Stimulated activated CD4-positive, alpha-beta T cell treated with anti-CD3 and anti-CD28 coated beads, Interleukin-12 subunit alpha, Interleukin-12 subunit beta, amount 100 ng/mL, for 24 hours (primary cell): ENCODE measurements at places on chromosomes 1 and 21.

DNA sequence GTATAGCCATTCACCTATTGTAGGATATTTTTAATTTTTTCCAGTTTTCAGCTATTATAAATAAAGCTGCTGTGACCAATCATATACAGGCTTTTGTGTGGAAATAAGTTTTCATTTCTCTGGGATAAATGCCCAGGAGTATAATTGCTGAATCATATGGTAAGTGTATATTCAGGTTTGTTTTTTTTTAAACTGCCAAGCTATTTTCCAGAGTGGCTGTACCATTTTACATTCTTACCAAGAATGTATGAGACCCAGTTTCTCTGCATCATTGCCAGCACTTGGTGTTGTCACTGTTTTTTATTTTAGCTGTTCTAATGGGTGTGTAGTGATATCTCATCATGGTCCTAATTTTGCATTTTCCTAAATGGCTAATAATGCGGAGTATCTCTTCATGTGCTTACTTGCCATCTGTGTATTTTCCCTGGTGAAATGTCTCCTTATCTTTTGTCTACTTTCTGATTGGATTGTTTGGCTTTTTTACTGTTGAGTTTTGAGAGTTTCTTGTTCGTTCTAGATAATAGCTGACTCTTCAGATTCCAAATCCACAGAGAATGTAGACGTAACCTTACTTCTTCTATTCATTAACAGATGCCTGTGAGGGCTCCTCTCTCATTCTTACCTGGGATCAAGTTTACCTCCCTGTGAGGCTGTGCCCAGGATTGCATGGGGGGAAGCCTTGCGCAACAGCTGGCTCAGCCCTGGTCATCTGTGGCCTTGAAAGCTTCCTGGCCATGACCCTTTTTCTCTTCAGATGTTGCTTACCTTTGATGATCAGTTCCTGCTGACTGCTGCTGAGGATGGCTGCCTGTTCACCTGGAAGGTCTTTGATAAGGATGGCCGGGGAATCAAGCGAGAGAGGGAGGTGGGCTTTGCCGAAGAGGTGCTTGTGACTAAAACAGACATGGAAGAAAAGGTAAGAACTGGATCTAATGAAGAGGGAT is 42.6 kb downstream of the CFAP57 start:
- DNase-seq: no peak

GRCh38 chr1:75725266-75725665 is 757 bp downstream of the ACADM start:
- no peak for DNase-seq

DNA sequence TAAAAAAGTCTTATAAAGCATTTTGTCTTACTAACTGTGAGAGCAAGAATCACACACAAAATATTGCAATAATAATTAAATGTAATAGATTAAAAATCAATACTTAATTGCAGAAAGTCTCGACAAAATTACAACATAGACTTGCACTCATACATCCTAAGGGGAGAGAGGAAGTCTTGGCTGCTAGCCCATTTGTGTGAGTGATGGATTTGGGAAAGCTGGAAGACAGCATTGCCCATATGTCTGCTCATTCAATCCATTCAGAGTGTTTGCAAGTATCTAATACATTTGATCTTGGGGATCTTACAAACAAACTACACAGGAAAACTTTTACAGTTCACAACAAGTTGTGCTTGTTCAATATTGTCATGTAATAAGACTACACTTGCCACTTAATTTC is 140.5 kb downstream of the COL11A1 start:
- no peak for DNase-seq

- peak; percentile 18 for DNase-seq
Measured at GRCh38 chr1:158117854-158118704, 62.6 kb upstream of the CD1D start.

DNA sequence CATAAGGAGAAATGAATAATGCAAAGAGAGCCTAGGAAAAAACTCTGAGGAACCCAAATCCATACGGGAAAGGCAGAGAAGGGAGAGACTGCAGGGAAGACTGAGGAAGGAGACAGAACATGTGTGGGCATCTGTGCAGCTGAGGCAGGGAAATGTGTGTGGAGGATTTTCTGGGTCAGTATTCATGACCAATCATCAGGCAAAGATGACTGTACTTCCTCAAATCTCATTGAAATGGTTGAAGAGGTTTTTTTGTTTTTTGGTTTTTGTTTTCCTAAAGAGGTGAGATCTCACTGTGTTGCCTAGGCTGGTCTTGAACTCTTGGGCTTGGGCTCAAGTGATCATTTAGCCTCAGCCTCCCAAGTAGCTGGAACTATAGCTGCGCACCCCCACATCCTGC is 15.7 kb downstream of the DIP2A start:
- DNase-seq: no peak

DNA sequence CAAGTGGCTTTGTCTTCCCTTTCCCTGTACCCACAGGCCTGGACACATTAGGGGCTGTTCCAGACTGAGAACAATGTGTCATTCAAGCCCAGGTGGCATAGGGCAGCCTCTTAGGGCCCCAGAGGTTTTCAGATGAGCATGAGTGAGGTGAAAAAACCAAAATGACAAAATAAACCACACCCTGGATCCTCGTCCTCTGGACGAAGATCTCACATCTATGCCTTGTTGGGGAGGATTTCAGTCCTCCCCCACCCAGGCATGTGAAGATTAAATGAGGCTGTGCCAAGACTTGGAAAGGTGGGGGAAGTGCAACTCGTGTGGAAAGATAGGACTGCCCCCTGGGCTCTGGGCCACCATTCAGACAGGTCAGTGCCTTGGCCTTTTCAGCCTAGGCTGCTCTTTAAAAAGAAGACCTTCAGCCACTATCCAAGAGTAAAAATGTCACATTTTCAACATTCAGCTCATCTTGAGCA is 32.8 kb upstream of the IL19 start:
- no peak for DNase-seq

DNA sequence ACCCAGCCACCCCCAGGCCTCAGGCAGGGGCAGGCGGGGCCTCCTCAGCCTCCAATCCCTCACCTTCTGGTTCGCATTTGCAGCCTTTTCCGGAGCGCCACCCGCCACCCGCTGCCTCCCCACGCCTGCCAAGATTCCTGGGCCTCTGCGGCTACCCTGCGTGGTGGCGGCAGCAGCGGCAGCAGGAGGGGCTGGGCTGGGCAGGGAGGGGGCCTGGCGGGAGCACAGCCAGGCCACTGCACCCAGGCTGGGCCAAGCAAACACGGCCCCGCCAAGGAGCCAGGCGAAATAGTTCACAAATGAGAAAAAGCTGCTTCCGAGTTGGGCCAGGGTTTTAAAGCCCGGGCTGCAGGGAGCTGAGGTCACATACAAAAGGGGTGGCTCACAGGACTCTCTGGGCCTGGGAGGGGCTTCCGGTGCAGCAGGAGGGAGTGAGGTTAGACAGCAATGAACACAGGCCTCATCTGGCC is 9.8 kb downstream of the COL8A2 start:
- DNase-seq: no peak

- no peak for DNase-seq
Measured at GRCh38 chr1:39625462-39626273, 13.8 kb downstream of the HEYL start.

- no peak for DNase-seq
Measured at GRCh38 chr1:197222025-197222685, 45.9 kb upstream of the CRB1 start.

DNA sequence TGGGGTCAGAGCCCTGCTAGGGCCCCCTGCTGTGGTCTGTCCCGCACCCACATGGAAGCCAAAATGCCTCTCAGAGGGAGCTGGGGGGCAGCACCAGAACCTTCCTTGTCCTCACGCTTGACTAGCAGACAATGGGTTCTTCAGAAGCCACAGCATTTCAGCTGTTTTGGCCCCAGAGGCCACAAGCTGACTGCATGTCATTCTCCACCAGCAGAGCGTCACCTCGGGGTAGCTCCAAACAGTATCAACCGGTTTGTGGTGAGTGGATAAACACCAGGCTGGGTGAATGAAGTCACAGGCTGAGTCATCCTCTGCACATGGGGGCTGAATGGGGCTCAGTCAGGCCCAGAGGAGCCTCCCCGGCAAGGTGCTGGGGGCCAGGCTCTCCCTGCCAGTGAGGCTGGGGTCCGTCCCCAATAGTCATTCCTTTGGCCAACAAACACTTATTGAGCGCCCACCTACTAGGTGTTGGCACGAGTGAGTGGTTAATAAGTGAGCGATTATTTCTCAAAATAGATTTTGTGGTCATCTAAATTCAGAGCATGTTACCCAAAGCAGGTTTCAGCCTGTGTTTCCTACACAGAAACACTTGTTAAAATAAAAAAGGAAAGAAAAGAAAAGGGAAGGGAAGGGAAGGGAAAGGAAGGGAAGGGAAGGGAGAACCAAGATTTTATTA is 9.1 kb downstream of the OLIG1 start:
- no peak for DNase-seq

GRCh38 chr1:161235957-161236775 is 1.8 kb downstream of the NR1I3 start:
- DNase-seq: no peak

DNA sequence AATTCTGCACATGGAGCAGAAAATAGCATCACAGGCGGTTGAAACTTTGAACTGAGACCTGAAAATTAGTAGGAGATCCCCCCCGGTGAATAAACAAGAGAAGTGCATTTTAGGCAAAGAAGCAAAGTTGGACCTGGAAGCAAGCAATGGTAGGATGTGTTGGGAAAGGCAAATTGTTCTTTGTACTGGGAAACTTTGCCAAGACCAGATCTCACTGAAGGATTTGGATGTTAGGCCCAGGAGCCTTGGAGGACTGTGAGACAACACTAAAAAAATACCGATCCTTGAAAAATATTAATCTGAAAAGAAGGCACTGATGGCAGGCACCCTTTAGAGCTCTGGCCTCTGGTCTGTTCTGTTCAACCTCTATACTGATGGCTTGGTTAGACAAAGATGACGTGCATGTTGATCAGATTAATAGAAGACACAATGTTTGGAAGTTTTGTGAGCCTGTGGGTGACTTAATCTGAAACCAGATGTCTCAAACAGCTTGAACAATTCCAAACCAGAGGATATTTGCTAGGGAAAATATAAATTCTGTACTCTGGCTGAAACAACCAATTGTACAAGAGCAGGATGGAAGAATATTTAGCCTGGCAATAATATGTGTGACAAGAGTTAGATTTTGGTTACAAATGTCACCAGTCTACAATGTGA is 108.4 kb downstream of the ROR1 start:
- no peak for DNase-seq

DNA sequence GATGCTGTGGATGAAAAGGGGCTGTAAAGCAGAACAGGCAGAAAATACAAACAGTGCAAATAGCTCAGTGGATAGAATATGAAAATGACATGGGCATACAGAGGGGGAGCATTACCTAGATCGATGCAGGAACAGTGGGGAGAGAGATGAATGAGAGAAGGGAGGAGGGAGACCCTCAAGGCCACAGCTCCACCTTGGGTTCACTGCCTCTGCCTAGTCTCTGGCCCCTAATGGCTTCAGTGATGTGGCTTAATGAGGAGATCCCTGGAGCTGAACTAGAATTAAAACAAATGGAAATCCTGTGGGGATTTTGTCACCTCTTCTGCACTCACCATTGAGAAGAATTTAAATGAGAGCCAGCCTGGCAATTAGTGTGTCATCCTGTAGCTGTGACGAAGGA is 165.0 kb downstream of the TNR start:
- no peak for DNase-seq

GRCh38 chr1:109914587-109915240 is 4.1 kb downstream of the CSF1 start:
- no peak for DNase-seq

DNA sequence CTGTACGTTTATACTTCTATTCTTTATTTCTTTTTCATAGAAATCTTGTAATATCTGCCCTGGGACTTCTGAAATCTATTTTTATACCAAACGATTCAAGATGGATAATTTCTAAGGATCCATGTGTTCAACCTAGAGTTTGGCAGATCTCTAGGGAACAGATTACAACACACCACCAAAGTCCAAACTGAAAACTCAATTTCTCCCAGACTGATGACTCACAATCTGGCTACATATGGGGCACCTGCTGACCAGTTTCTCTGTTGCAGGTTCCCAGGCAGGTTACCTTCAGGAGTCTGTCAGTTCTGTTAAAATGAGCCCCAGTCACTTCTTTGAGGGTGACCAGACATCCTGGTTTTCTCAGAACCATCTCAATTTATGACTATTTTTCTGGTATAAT is 439.4 kb downstream of the GPATCH2 start:
- DNase-seq: no peak

DNA sequence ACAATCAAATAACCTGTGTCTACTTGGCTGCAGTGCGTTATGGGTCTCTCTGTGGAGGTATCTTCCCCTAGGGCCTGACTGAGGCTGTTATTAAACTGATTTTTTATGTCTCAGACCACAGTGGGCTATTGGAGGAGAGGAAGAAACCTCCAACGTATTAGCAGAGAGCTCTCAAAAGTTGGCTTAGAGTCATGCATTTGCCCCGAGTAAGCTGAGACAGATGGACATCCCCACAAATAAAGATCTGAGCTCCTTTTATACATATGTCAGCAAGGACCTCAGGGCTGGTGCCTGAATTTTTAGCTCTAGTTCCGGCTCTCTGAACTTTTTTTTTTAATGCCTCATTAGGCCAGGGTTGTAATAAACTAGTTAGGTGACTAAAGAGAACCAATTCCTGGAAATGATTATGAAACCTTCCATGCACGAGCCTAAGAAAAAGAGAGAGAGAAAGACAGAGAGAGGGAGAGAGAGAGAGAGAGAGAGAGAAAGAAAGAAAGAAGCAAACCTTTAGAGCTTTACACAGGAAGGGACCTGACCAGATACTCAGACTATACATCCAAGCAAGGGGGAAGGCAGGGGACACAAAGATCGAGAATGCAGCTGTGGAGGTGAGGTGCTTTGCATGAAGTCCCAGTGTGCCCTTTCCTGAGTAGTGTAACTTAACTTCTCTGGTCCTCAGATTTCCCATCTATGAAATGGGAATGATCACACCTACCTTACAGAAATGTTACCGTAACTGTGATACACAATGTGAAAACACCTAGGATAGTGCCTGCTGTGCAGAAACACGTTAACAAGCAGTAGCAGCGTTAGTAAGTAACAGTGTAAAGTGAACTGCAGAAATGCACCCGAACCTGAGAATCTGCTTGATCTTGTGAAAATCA is 8.4 kb upstream of the PIGR start:
- no peak for DNase-seq

DNA sequence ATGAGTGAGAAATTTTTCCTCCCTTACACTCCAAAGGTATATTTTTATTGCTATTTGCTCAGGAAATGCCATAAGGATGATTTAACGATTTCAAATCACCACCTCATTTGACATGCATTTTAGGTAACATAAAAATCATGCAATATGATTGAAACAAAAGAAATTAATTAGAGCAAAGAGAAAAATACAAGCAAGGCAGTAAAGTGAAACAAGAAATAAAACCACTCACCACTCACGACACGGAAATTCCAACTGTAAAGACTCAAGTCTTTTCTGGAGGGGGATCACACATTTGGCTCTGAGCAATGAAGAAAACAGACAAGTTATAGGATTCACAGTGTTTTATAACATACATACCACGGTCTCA is 86.8 kb upstream of the ARHGAP29 start:
- no peak for DNase-seq

DNA sequence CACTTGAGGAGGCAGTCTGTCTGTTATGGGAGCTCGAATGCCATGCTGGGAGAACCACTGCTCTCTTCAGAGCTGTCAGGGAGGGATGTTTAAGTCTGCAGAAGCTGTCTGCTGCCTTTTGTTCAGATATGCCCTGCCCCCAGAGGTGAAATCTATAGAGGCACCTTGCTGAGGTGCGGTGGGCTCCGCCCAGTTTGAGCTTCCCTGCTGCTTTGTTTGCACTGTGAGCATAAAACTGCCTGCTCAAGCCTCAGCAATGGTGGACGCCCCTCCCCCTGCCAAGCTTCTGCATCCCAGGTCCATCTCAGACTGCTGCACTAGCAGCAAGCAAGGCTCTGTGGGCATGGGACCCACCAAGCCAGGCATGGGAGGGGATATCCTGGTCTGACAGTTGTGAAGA is 247.5 kb downstream of the LMX1A start:
- no peak for DNase-seq
